ENCODE measurements at places on chromosomes 4 and X.

DNA sequence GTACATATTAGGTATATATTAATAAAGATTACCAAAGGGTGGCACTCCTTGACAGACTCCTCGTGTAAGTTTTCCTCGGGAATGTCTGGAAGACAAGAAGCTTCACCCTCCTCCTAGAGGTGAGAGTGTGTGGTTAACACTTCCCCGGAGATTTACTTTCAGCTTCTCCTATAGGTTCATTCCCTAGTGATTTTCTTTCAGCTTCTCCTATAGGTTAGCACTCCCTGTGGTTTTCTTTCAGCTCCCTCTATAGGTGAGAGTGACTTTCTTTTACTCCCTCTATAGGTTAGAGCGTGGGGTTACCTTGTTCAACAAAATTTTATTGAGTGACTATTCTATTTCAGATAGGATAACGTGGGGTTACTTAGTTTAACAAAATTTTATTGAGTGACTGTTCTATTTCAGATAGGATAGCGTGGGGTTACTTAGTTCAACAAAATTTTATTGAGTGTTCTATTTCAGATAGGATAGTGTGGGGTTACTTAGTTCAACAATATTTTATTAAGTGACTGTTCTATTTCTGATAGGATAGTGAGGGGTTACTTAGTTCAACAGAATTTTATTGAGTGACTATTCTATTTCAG, 106.0 kb upstream of the PLAC1 start:
- DNase-seq, result no peak

DNA sequence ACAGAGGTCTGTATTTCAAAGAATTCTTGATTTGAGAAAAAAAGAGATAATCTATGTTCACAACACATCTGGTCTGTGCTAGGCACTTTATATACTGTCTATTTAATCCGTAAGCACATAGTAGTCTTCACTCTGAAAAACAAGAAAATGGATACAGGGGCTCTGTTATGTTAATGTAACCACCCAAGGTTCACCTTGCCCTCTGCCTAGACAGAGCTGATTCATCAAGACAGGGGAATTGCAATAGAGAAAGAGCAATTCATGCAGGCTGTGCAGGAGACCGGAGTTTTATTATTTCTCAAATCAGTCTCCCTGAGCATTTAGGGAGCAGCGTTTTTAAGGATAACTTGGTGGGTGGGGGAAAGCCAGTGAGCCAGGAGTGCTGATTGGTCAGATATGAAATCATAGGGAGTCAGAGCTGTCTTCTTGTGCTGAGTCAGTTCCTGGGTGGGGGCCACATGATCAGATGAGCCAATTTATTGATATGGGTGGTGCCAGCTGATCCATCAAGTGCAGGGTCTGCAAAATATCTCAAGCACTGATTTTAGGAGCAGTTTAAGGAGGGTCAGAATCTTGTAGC, 92.9 kb upstream of the TNIP3 start:
- DNase-seq, result no peak

- no peak for DNase-seq
Measured at GRCh38 chrX:103584596-103584995, 719 bp upstream of the TCEAL4 start.

DNA sequence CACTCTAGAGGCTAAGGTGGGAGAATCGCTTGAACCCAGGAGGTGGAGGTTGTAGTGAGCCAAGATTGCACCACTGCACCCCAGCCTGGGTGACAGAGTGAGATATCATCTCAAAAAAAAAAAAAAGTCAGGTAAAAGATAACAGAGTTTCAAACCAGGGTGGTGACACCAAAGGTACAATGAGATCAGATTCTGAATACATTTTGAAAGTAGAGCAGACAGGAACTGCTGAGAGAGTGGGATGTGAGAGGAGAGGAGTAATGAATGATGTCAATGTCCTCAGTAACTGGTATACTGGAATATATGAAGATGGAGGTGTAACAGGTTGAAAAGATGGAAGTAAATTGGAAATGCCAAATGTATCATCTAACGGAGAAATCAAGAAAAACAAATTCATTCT, 135.6 kb downstream of the CAMK2D start:
- DNase-seq, result no peak

DNA sequence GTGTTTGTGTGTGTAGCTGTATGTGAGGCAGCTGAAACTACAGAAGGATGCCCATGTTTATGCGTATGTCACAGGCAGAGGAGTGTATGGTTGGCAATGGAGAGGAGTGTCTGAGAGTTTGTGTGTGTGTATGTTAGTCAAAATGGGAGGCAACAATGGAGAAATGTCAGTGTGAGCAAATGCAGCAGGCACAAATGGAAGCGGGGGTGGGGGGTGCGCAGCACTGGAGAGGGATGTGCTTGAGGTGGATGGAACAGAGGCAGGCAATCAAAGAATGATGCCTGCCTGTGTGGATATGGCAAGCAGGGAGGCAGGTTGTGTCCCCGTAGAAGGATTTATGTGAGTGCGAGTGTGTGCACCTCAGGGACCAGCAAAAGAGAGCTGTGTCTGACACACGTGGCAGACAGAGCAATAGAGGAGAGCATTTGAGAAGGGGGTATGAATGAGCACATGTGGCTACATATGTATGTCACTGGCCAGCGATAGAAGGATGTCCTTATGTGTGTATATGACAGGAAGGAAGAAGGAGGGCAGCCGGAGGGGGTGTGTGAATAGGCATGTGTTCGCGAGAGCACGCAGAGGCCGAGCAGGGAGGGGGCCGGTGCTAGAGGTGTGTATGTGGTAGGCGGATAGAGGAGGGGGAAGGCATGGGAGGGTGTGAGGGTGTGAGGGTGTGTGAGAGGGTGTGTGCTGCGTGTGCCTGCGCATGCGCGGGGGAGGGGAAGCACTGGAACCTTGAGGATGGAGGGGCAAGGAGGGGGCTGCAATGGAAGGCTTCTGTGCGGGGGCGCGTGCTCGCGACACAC, 1.1 kb downstream of the PJA1 start:
- no peak for DNase-seq

DNA sequence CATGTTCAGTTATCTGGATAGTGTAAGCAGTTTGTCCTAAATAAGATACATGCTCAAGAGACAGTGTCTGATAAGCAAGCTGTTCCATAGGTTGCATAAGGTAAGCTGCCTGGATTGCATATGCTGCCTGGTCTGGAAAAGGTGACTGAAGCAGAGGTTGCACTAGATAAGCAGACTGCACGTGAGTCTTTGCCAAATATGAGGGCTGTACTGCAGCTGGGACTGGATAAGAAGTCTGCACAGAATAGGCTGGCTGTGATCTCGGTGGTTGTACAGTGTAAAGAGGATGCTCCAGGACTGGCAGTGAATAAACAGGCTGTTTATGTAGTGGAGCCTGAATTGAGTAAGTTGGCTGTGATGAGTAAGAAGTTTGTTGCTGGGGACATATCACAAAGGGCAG, 68.9 kb downstream of the WNK3 start:
- no peak for DNase-seq

- no peak for DNase-seq
Measured at GRCh38 chr4:118171381-118171780, 137.1 kb downstream of the NDST3 start.

DNA sequence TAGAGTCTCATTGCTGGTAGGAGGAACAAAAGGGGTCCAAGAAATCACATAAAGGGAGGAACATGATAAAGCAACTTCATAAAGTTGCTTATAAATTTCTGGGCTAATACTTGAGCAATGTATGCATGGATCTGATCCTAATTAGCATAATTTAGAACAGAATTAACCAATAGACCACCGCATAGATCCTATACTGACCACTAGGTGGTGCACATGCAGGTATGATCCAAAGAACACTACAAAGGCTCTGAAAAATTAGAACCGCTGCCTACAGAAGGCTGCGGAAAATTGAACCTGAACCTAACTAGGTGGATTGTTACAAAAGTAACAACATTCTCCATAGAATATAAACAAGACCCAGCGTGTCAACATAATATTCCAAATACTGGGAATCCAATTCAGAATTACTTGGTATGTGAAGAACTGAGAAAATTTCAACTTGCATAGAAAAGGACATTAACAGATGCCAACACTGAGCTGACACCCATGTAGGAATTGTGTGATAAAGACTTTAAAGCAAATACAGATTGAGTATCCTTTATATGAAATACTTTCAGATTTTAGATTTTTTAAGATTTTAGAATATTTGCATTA, 23.3 kb downstream of the BRCC3 start:
- DNase-seq, result no peak

- DNase-seq, result no peak
Measured at GRCh38 chr4:108301545-108302251, 133.0 kb upstream of the LEF1 start.

- DNase-seq, result no peak
Measured at GRCh38 chr4:157196046-157196445, 24.5 kb upstream of the GRIA2 start.

GRCh38 chrX:17564689-17565409, 172.4 kb upstream of the SCML1 start:
- no peak for DNase-seq

DNA sequence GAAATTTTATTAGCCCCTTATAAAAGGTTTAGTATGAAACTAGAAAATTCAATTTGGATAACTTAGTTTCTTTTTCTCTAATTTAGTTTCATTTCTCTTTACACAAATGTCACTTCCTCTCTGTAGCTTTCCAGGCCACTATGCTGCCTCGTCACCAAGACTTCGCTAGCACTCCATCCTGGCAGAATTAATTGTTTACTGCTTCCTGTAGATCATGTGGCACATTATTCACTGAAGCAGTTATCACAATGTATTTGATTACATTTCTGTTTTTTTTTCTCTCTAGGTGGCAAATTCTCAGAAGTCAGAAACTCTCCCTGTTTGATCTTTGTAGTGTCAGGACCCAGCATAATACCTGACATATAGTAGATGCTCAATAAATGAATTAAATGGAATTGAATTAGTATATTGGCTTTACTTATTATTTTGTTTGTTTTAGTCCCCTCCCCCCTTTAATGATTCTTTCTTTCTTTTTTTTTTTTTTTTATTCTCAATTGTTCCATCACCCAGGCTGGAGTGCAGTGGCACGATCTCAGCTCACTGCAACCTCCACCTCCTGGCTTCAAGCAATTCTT, 9.3 kb upstream of the SAT1 start:
- no peak for DNase-seq

- DNase-seq, result no peak
Measured at GRCh38 chrX:22575161-22575845, 302.6 kb downstream of the CBLL2 start.

DNA sequence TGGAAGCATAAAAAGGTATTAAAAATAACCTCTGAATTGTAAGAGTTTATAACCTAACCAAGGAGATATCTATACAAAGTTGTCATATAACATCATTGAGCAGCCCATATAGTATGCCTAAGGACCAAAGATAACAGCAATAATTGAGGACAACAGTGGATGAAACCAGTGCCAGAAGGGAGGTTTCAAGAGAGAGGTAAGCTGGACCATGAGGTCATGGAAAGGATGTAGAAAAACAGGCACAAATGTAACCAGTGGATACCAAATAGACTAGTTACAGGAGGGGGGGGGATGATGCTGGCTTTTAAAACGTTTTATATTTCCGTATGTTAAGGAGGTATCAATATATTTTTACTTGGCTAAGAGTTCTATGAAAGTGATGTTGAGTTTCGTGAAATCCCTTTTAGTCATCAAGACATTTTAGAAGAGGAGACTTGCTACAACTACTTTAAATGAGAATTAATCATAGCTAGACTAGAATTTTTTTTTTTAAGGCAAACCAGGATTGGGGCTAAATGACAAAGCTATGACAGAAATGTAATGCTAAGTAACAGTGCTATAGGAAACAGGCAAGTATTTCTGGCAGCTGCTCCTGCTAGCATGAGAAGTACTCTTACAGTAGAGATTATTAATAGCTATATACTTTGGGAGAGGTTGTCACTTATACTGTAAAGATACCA, 161.1 kb downstream of the FBXW7 start:
- no peak for DNase-seq

GRCh38 chrX:109155161-109155560, 326.7 kb downstream of the GUCY2F start:
- no peak for DNase-seq

DNA sequence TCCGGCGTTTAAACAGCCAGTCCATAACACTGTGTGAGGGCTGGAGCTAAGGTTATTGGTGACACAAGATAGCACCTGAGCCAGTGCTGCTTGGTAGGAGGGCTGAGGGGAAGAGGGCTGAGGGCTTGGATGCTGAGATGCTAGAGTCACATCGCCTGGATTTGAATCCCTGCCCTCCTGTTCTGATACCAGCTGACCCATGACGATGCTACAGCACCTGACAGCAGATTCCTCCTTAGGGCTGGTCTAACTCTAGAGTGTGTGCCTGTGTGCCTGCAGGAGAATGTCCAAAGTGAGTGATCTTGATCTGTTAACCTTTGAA, 102.5 kb downstream of the PTTG2 start:
- DNase-seq, result no peak

GRCh38 chr4:242121-242848, 63.0 kb downstream of the ZNF732 start:
- no peak for DNase-seq

GRCh38 chrX:65859299-65859698, 180.6 kb downstream of the VSIG4 start:
- no peak for DNase-seq

GRCh38 chr4:985123-985830, 1.6 kb upstream of the IDUA start:
- no peak for DNase-seq

DNA sequence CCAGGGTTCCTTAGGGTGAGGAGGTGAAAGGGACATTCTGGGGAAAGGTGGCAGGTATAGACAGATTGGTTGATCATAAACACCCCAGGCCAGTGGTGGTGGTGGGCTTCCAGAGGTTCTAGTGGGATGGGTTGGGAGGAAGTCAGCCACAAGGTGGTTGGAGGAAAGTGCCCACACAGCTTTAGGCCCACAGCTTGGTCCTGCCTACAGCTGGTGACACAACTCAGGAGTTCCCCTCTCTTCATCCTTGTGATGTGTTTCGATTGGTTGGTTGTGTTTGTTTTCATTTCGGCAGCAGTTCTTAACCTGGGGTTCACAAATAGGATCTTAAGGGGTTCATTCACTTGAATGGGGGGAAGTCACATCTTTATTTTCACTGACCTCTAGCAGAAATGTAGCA, 157.0 kb downstream of the TMEM164 start:
- no peak for DNase-seq

DNA sequence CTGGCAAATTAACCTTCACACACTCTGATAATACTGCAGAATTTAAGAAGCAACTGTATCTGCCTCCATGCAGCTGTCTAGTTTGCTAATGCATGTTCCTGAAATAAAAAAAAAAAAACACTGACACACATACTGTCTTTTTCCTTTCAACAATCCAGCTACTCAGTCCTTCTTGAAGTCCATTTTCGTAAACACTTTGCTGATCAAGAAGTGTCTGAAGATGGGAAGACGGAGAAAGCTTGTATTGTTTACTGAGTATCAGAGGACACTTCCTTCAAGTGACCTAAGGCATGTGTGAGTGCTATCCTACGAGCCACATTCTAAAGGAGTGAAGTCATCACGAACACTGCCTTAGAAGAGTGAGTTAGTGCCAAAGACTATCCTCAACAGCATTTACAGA, 82.6 kb downstream of the LUZP4 start:
- no peak for DNase-seq

DNA sequence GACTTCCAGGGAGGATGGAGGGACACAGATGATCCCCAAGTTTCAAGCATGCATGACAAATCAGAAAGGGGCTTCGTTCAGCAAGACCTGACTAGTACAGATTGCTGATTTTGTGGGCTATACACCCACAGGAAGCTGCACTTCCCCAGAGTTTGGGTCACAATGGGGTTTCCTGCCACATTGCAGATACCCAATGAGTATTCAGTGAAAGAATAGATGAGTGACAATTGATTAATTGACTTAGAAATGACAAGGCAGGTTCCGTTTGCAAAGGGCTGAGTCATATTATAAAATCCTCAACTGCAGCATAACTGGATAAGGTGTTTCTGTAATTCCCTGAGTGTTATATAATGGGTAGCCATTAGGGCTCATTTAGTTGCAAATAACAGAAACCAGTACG, 146.6 kb upstream of the TBL1X start:
- no peak for DNase-seq
